ENCODE measurements at places on chromosomes 1 and 21. TPM values are rescaled to one million over a fixed set of nuclear protein-coding genes. Genes with fewer than 3 reads are reported as not detected.

DIPK1A gene
- 5.6 TPM for total RNA-seq

MYOG gene
- not detected for total RNA-seq

C2CD2 gene
- total RNA-seq = 23.8 TPM

- H3K4me1 ChIP-seq = no peaks in the 10 kb centered on the region
- no peak for DNase-seq
- no peaks in the 10 kb centered on the region for H3K36me3 ChIP-seq
- no peaks in the 10 kb centered on the region for H3K27me3 ChIP-seq
- no peak overlapping the region for H3K4me3 ChIP-seq
These were observed 2.3 kb upstream of the CELA2A start for GRCh38 chr1:15454256-15454655.

GBP4 gene
- 41.0 TPM for total RNA-seq

- no peak for DNase-seq
- H3K36me3 ChIP-seq = no peaks in the 10 kb centered on the region
- H3K4me3 ChIP-seq = no peak overlapping the region
- no peaks in the 10 kb centered on the region for H3K27me3 ChIP-seq
- no peak overlapping the region for H3K27ac ChIP-seq
- H3K4me1 ChIP-seq = no peaks in the 10 kb centered on the region
These were observed 390.2 kb downstream of the GPATCH2 start for GRCh38 chr1:217240656-217241055.

GPR37L1 gene
- 0.06 TPM for total RNA-seq

GRCh38 chr1:28058971-28059878 lies 29.2 kb downstream of the EYA3 start:
- H3K27me3 ChIP-seq = no peaks in the 10 kb centered on the region
- H3K27ac ChIP-seq = no peak overlapping the region
- H3K36me3 ChIP-seq = no peaks in the 10 kb centered on the region
- no peak overlapping the region for H3K4me3 ChIP-seq
- H3K4me1 ChIP-seq = peaks cover 31% of the 10 kb centered on the region

NTMT2 gene
- not detected for total RNA-seq

ATP6V1G3 gene
- total RNA-seq = not detected

ZNF684 gene
- 3.0 TPM for total RNA-seq

DNA sequence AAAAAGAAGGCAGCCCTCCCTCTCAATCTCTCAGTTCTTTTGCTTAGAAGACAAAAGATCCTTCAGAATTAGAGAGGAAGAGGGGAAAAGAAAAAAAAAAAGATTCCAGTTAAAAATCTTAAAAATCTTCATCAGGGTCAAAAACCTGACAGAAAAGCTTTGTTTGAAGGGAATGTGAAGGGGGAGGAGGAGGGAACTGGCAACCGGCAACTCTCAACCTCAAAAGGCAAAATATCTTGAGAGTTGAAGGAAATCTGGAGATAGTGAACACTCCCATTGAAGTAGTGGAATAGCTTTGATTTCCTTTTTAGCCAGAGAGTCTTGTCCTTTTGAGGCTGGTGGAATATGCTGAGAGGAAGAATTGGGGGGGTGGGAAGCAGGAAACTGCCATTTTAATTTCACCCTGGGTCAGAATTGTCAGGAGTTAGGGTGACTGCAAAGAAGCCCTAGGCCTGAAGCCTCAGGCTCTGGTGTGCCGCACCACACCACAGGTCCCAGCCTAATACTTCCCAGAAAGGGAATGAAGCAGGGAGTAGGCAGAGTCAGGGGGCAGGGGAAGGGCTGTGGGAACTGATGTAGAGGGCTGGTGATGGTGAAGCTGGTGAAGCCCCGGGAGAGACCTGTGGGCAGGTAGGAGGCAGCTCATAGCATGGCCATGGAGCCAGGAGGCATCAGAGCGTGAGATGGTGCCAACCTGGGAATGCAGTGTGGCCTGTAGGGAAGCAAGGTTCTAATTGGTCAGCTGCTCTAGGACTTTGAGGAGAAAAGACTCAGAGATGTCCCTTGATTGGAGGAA lies 24.6 kb downstream of the KIRREL1 start:
- peaks cover 73% of the 10 kb centered on the region for H3K4me1 ChIP-seq
- DNase-seq = no peak
- H3K27ac ChIP-seq = peak overlapping the region; percentile 81
- H3K4me3 ChIP-seq = no peak overlapping the region
- no peaks in the 10 kb centered on the region for H3K27me3 ChIP-seq

- H3K4me1 ChIP-seq = no peaks in the 10 kb centered on the region
- H3K27me3 ChIP-seq = no peaks in the 10 kb centered on the region
- H3K27ac ChIP-seq = no peak overlapping the region
- no peak for DNase-seq
- H3K36me3 ChIP-seq = peaks cover 10% of the 10 kb centered on the region
These were observed 120.1 kb downstream of the USP25 start for GRCh38 chr21:15849927-15850326.

GRCh38 chr1:172478485-172478884 lies 34.6 kb upstream of the PIGC start:
- no peaks in the 10 kb centered on the region for H3K27me3 ChIP-seq
- no peak overlapping the region for H3K4me3 ChIP-seq
- DNase-seq = no peak
- no peak overlapping the region for H3K27ac ChIP-seq
- H3K36me3 ChIP-seq = no peaks in the 10 kb centered on the region

DNA sequence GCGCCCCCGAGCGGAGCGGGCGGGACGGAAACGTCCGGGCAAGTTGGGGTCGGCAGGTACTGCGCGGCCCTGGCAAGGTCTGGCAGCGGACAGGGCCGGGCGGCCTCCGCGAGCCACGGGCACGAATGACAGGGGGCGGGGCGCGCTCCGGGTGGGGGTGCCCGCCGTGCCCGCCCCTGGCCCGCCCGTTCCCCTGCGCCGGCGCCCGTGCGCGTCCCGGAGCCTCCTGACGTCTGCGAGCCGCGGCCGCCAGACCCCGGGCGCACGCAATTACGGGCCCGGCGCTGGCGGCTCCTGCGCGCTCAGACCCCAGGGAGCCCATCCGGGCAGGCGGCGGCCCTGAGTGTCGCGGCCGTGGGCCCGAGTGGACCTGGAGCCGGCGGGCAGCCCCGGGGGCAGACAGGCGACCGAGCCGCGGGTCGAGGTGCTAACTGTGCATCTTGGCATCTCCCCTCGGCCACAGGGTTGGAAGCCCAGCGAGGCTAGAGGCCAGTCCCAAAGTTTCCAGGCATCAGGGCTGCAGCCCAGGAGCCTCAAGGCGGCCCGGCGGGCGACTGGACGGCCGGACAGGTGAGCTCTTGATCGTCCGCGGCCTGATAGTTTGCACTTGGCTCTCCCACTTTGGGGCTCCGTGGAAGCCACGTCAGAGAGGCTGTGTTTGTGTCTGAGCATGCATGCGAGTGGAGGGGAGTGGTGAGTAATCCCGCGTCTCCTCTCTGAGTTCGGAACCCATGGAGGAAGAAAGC lies 918 bp downstream of the MIB2 start:
- DNase-seq = no peak
- H3K36me3 ChIP-seq = peaks cover 14% of the 10 kb centered on the region
- peaks cover 33% of the 10 kb centered on the region for H3K4me1 ChIP-seq
- peak overlapping the region; percentile 100 for H3K27ac ChIP-seq

KCNJ10 gene
- 0.15 TPM for total RNA-seq

SLC25A34 gene
- 3.5 TPM for total RNA-seq

GRCh38 chr1:82466891-82467290 lies 666.2 kb downstream of the ADGRL2 start:
- H3K27me3 ChIP-seq = no peaks in the 10 kb centered on the region
- H3K27ac ChIP-seq = no peak overlapping the region
- peaks cover 10% of the 10 kb centered on the region for H3K4me1 ChIP-seq
- no peaks in the 10 kb centered on the region for H3K36me3 ChIP-seq

GRCh38 chr1:3692598-3692997 lies 40.3 kb downstream of the TP73 start:
- DNase-seq = no peak
- H3K36me3 ChIP-seq = no peaks in the 10 kb centered on the region
- H3K4me3 ChIP-seq = no peak overlapping the region
- H3K4me1 ChIP-seq = no peaks in the 10 kb centered on the region
- no peak overlapping the region for H3K27ac ChIP-seq

DNA sequence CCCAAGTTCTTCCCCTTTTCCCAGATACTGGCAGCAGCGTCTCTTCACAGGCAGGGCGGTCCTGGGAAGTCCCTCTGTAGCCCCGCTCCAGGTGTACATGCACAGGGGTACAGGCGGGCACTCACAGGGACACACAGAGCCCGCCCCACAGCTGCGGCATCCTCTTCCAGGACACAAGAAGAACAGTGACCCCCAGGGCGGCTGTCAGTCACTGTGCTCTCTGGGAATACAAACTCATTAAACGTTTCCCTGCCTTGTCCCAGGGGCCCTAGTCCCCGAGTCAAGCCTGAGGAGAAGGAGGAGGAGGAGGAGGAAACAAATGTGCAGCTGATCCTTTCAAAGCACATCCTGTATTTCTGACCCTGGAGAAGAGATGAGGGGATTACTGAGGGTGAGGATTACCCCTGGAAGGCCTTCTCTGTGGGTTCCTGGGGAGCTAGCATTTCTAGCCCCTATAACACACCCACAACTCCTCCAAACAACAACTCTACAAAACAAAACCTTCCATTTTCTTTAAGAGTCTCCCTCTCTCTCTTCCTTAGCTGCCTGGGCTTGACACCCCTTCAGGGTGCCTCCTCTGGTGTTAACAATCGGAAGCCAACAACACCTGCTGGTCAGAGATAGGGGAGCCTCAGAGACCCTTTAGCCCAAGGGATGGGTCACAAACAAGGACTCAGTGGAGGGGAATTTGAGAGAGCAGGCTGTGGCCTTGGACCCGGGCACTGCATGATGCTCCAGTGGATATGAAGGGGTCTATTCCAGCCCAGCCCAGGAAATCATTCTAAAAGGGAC lies 28.4 kb upstream of the DMBX1 start:
- no peaks in the 10 kb centered on the region for H3K36me3 ChIP-seq
- no peak for DNase-seq
- no peaks in the 10 kb centered on the region for H3K4me1 ChIP-seq
- H3K27me3 ChIP-seq = peaks cover 6% of the 10 kb centered on the region
- H3K27ac ChIP-seq = no peak overlapping the region
- no peak overlapping the region for H3K4me3 ChIP-seq

DNA sequence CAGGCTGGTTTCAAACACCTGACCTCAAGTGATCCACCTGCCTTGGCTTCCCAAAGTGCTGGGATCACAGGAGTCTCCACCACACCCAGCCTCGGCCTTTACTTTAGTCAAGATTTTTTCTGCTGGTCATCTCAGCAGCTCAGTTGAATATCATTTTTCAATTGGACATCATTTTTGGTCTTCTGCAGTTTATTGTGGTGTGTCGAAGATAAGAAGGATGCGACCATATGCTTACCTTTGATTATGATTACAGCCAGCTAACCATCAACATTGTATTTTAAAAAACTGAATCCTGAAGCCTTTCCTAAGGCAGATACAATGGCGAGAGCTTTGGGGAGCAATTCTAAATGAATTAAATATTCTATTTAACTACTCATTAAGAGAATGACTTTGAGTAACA lies 12.3 kb upstream of the NFIA start:
- no peaks in the 10 kb centered on the region for H3K4me1 ChIP-seq
- DNase-seq = no peak
- no peaks in the 10 kb centered on the region for H3K27me3 ChIP-seq
- no peak overlapping the region for H3K27ac ChIP-seq
- no peaks in the 10 kb centered on the region for H3K36me3 ChIP-seq

PLXNA2 gene
- 83.9 TPM for total RNA-seq

CLDN17 gene
- not detected for total RNA-seq

DNA sequence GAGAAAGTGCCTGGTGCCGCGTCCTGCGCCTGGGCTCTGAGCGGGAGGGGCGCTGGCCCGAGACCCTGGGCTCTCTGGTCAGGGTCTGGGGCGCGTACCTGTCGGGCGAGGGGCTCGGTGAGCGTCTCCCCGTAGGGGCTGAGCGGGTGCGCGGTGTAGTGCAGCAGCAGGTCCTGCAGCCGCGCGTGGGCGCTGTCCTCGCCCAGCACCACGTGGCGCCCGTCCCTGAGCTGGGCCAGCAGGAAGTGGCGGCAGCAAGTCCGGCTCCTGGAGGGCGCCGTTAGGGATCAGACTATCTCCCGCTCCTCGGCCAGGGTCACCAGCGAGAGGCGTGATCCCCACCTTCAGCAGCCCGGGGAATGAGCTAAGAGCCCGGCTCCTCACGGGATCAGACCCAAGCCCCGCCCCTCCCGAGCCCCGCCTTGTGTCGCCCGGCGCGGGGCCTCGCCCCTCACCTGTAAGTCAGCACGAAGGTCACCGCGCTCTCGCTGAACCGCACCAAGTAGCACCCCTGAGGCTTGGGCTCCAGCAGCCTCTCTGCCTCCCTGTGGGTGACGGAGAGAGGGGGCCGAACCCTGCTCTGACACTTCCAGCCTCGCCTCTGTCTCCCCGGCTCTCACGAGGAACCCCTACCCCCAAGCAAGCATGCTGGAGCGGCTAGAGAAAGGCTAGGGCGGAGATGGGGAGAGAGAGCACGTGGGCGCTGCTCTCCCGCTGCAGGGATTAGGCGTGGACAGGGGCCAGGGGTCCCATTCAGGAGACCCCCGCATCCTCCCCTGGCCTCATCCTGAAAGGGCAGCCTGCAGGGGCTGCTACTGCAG lies 2.7 kb downstream of the SH2D2A start:
- H3K27me3 ChIP-seq = no peaks in the 10 kb centered on the region
- peak overlapping the region; percentile 41 for H3K27ac ChIP-seq
- H3K4me1 ChIP-seq = peaks cover 28% of the 10 kb centered on the region
- H3K36me3 ChIP-seq = no peaks in the 10 kb centered on the region
- peak; percentile 81 for DNase-seq

DNA sequence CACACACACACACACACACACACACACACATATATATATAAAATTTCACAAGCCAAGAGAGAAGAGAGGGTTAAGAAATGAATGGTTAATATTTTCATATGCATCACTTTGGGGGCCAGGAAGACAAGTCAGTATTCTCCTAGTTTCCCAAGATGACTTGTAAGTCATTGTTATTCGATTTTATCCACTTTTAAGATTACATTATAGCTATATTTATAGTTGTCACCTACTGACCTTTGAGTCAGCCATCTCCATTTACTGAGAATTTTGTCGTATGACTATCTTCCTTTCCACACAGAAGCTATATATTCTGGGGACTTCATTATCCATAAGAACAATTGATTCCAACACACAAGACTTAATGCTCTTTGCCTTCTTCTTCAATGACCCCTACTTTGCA lies 8.9 kb downstream of the LYST start:
- no peaks in the 10 kb centered on the region for H3K36me3 ChIP-seq
- peaks cover 9% of the 10 kb centered on the region for H3K4me1 ChIP-seq
- no peak for DNase-seq
- H3K4me3 ChIP-seq = no peak overlapping the region

CYP2J2 gene
- total RNA-seq = 2.7 TPM

- H3K36me3 ChIP-seq = no peaks in the 10 kb centered on the region
- peak overlapping the region; percentile 67 for H3K27ac ChIP-seq
- no peak overlapping the region for H3K4me3 ChIP-seq
- peaks cover 43% of the 10 kb centered on the region for H3K4me1 ChIP-seq
- DNase-seq = no peak
These were observed 110.9 kb upstream of the IFFO2 start for GRCh38 chr1:19067182-19067911.

Measured in lower lobe of right lung (tissue), 2 donors.